Uterus (tissue), 4 donors: ENCODE measurements at places on chromosomes 3 and 15. TPM values are rescaled to one million over a fixed set of nuclear protein-coding genes. Genes with fewer than 3 reads are reported as not detected.
A peak's percentile ranks its signal among the peaks of the same experiment; 100 is the strongest.

- DNase-seq, result no peak
- H3K4me1 ChIP-seq, result no peaks in the 10 kb centered on the region
- no peak overlapping the region for H3K4me3 ChIP-seq
- no peaks in the 10 kb centered on the region for H3K36me3 ChIP-seq
These were observed 337.4 kb upstream of the C2CD4B start for GRCh38 chr15:62502451-62502850.

GRCh38 chr3:100756441-100756840 is 47.1 kb downstream of the TFG start:
- H3K4me3 ChIP-seq, result no peak overlapping the region
- no peaks in the 10 kb centered on the region for H3K4me1 ChIP-seq
- no peak for DNase-seq
- no peaks in the 10 kb centered on the region for H3K27me3 ChIP-seq
- no peaks in the 10 kb centered on the region for H3K36me3 ChIP-seq

DNA sequence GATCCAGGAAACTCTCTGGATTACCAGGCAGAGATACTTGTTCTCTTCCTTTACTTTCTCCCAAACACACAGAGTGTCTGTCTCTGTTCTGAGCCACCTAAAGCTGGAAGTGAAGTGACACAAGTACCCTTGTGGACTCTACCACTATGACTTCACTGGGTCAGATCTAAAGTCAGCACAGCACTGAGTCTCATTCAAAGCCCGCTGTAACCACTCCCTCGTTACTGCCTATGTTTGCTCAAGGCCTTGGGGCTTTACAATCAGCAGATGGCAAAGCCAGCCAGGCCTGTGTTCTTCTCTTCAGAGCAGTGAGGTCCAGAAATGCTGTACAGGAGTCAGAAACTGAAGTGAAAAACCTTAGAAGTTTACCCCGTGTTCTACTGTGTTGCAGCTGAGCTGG is 588.3 kb upstream of the SEMA6D start:
- no peak overlapping the region for H3K4me3 ChIP-seq
- DNase-seq, result no peak
- no peak overlapping the region for H3K27ac ChIP-seq
- H3K36me3 ChIP-seq, result no peaks in the 10 kb centered on the region
- H3K27me3 ChIP-seq, result no peaks in the 10 kb centered on the region
- no peaks in the 10 kb centered on the region for H3K4me1 ChIP-seq

DNA sequence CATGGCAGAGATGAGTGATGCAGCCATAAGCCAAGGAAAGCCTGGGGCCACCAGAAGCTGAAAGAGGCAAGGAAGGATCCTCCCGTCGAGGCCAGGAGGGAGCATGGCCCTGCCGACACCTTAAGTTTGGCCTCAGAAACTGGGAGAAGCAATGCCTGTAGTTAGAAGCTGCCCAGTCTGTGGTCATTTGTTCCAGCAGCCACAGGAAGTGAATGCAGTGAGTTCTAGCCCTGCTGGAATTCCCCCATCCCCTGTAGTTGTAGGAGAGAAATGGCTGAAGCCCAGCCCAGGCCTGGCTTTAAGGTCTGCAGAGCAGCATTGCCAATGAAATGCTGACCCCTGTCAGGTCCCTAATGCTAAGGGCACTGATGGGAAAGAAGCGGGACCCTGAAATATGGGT is 12.2 kb upstream of the CHSY1 start:
- no peak for DNase-seq
- no peaks in the 10 kb centered on the region for H3K4me1 ChIP-seq
- H3K27ac ChIP-seq, result no peak overlapping the region
- H3K27me3 ChIP-seq, result no peaks in the 10 kb centered on the region
- H3K36me3 ChIP-seq, result no peaks in the 10 kb centered on the region

KNG1 gene
- not detected for total RNA-seq

GRCh38 chr3:70231266-70231701 is 81.2 kb downstream of the MDFIC2 start:
- H3K27ac ChIP-seq, result no peak overlapping the region
- H3K4me3 ChIP-seq, result no peak overlapping the region
- DNase-seq, result no peak
- H3K27me3 ChIP-seq, result no peaks in the 10 kb centered on the region

DNA sequence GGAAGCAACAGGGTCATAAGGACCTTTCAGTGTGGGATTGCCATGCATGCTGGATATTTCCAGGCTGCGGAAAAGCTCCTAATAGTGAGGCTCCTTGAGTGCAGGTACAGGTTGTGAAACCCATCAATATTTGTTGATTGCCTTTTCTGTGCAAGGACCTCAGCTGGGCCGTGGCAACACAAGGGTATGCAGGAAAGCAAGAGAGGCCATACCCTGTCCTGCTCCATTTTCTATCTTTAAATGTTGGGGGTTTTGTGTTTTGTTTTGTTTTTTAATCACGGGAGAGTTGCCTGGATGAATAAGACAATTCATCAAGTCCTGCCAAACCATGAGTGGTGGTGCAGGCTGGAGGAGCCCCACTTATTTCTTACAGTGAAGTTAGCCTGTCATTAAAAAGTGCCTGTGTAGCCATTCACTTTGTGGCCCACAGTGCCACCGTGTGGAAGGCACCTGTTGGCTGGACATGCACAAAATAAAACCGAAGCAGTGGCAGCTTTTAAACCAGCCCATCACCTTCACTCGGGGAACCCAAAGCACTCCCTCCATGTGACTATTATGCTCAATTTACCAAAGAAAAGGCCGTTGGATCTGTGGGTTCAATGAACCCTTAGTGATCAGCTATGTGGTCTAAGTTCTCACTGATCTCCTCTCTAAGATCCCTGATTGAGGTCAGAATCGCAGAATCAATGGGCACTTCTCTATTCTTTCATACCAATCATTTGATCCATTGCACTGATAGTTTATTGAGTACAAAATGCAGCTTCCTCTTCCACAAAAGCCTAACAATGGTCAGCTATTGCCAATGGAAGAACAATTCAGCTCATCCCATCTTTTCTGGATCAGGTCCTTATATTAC is 42.2 kb downstream of the CLDN18 start:
- no peaks in the 10 kb centered on the region for H3K27me3 ChIP-seq
- H3K27ac ChIP-seq, result no peak overlapping the region
- no peaks in the 10 kb centered on the region for H3K36me3 ChIP-seq
- DNase-seq, result no peak
- no peaks in the 10 kb centered on the region for H3K4me1 ChIP-seq

DNA sequence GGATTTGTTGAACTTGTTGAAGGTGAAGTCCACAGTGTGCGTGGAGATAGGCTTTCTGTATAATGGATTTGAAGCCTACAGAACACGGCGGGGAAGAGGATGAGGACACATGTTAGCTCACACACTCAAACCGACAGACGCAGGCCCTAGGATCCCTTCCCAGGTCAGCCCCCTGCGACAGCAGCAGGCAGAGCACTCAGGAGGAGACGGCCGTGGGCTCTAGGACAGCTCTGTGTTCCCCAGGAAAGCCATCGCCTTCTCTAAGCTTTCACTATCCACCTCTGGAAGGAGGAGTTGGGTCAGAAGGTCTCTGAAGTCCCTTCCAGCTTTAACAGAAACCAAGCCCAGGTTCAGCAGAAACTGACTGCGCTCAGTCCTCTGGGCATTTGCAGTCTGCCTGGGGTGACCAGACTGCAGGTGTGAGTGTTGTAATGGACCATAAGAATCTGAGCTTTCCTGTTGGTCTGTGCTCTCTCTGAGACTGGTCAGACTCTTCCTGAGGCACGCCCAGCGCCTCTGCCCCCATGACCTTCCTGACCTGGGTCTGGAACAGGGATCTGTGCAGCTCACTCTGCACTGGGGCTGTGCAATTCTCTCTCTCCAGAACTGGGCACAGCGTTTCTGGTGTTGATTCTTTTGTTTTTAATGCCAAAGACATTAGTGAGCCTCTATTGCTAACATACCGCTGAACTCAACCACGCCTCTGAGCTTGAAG is 33.5 kb downstream of the UMPS start:
- no peak for DNase-seq
- no peak overlapping the region for H3K4me3 ChIP-seq
- no peaks in the 10 kb centered on the region for H3K27me3 ChIP-seq

DNA sequence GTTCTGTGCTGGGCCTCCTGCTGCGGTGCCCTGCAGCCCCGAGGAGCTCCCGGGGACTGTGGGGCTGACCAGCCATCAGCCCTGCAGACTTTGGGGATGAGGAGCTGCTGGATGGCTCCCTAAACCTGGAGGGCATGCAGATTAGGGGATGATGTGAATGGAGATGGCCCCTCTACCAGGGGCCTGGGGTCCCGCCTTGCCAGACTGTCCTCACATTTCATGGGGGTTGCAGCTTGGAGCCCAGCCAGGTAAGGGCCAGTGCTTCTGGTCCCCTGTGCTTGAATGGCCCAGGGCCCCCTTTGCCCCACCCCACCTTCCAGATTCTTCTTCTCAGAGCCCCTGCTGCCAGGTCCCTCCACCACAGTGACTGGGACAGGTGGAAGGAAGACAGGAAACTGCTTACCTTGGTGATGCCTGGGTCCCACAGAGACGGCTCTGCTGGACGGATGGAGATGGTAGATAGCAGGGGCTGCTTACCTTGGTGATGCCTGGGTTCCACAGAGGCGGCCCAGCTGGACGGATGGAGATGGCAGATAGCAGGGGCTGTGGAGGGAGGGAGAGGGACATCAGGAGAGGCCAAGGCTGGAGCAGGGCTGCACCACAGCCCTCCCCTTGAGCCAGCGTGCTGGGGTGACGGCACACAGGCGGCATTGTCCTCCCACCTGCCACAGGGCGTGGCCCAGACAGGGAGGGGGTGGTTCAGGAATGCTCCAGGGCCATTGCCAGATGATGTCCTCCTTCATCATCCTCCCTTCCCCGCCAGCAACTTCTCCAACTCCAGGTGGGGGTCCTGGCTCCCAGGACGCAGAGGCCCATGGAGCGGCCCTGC is at the start of gene SPTBN5:
Gene SPTBN5, minus strand, starts transcription at position 632 of the 829 bp plus-strand sequence. Its CDS starts 556 bp downstream, at position 76.
- no peak within 1 kb of the TSS for H3K4me3 ChIP-seq
- H3K27ac ChIP-seq, result peak within 1 kb of the TSS; percentile 51
- no peaks in the 10 kb centered on the region for H3K27me3 ChIP-seq
- H3K4me1 ChIP-seq, result no peaks in the 10 kb centered on the region
- DNase-seq, result no peak

GRCh38 chr15:91133511-91133910 is 33.5 kb downstream of the SV2B start:
- H3K4me3 ChIP-seq, result no peak overlapping the region
- H3K4me1 ChIP-seq, result no peaks in the 10 kb centered on the region
- no peak for DNase-seq
- no peak overlapping the region for H3K27ac ChIP-seq
- H3K36me3 ChIP-seq, result no peaks in the 10 kb centered on the region
- H3K27me3 ChIP-seq, result no peaks in the 10 kb centered on the region

GRCh38 chr3:14289590-14290461 is 111.2 kb downstream of the LSM3 start:
- H3K27me3 ChIP-seq, result no peaks in the 10 kb centered on the region
- no peaks in the 10 kb centered on the region for H3K4me1 ChIP-seq
- no peaks in the 10 kb centered on the region for H3K36me3 ChIP-seq
- no peak overlapping the region for H3K4me3 ChIP-seq
- H3K27ac ChIP-seq, result peak overlapping the region; percentile 14

CLPX gene
- 21.0 TPM for total RNA-seq

DNA sequence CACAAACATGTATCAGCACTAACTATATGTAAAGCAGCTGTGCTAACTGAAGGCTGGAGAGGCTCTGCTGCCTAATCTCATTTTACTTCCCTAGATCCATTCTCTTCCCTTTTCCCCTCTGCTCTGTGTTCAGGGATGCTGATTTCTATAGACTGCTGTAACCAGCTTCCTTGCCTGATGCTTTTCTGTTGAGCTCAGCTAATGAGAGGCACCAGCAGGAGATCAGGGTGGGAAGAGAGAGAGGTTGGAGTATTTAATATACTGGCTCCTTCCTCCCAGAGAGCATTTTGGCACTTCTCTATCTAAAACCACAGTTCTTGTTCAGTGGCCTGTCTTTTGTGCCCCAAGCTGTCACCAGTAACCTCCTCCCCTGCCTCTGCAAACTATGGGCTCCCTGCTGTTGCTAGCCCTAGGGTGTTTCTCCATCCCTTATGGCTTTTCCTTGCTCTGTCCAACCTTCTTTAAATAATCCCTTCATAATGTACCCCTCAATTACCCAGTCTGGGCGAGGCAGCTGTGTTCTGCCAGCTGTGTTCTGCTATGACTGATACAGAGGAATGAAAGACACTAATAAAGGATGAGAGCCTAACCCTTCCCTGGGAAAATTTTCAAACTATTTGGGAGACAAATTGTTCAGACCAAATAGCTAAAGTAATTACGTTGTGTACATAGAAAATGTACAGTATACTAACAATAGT is 69.5 kb downstream of the CADPS start:
- no peak for DNase-seq
- no peaks in the 10 kb centered on the region for H3K36me3 ChIP-seq
- no peak overlapping the region for H3K27ac ChIP-seq
- H3K27me3 ChIP-seq, result no peaks in the 10 kb centered on the region
- H3K4me1 ChIP-seq, result no peaks in the 10 kb centered on the region

DNA sequence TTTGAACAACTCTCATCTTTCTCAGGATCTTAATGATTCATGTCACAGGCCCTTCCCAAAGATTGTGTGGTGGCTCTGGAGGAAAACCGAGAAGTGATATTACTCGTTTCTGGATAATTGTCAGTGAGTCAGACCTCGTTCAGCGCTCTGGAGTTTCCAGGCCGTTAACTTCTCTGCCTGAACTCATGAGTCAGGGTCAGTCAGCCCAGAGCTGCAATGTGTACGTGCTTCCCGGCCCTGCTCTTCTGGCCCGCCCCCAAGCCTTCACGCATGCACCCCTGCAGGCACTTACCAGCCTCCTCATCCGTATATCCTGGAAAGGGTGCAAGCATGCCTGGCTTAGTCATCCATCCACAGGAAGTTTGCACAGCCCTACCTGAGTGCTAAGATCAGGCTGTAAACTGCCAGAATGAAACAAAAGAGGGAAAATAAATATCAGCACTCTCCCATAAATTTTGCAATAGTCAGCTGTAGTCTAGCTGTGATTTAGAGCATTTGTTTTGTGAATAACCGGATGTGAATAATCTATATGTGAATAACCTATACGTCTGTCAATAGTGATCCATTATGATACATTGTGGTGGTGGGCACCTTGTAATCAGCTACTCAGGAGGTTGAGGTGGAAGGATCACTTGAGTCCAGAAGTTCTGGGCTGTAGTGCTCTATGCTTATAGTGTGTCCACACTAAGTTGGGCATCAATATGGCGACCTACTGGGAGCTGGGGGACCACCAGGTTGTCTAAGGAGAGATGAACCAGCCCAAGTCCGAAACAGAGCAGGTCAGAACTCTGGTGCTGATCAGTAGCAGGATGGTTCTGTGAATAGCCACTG is 35.3 kb upstream of the SEMA4B start:
- no peaks in the 10 kb centered on the region for H3K27me3 ChIP-seq
- H3K36me3 ChIP-seq, result no peaks in the 10 kb centered on the region
- no peak overlapping the region for H3K4me3 ChIP-seq
- no peaks in the 10 kb centered on the region for H3K4me1 ChIP-seq
- no peak overlapping the region for H3K27ac ChIP-seq

CLRN1 gene
- total RNA-seq, result not detected

GRCh38 chr15:91456921-91457320 is 356.9 kb downstream of the SV2B start:
- no peaks in the 10 kb centered on the region for H3K27me3 ChIP-seq
- H3K4me1 ChIP-seq, result no peaks in the 10 kb centered on the region
- no peak overlapping the region for H3K4me3 ChIP-seq
- no peaks in the 10 kb centered on the region for H3K36me3 ChIP-seq

- no peak overlapping the region for H3K27ac ChIP-seq
- no peaks in the 10 kb centered on the region for H3K36me3 ChIP-seq
- H3K27me3 ChIP-seq, result no peaks in the 10 kb centered on the region
- DNase-seq, result no peak
- no peak overlapping the region for H3K4me3 ChIP-seq
- no peaks in the 10 kb centered on the region for H3K4me1 ChIP-seq
These were observed 484.6 kb upstream of the TBL1XR1 start for GRCh38 chr3:177681852-177682251.
